M059J (cell line): ENCODE measurements at places on chromosomes 3 and 15. TPM values are rescaled to one million over a fixed set of nuclear protein-coding genes. Genes with fewer than 3 reads are reported as not detected.

Gene SHF
- 0.96 and 1.5 TPM in 2 replicates for total RNA-seq

Gene RETNLB
- not detected in 2 replicates for total RNA-seq

Gene GOLGA8S
- not detected in 2 replicates for total RNA-seq

Gene ACKR4
- 0.20 and 0.44 TPM in 2 replicates for total RNA-seq

Gene KNSTRN
- total RNA-seq, result 76.1 and 91.7 TPM in 2 replicates

Gene PLIN1
- total RNA-seq, result 0.15 and 0.22 TPM in 2 replicates

Gene GUCA1C
- total RNA-seq, result 0.39 TPM in 1 of 2 replicates, not detected in the other

Gene CCDC13
- total RNA-seq, result 0.62 TPM in 1 of 2 replicates, not detected in the other

Gene OR5K2
- total RNA-seq, result not detected in 2 replicates

Gene PRICKLE2
- 3.2 and 5.3 TPM in 2 replicates for total RNA-seq

Gene TRIM42
- not detected in 2 replicates for total RNA-seq

Gene C3orf20
- total RNA-seq, result not detected in 2 replicates

Gene ARMC8
- 47.9 and 53.1 TPM in 2 replicates for total RNA-seq

Gene TMC3
- not detected in 2 replicates for total RNA-seq

Gene GP5
- total RNA-seq, result 0.12 TPM in 1 of 2 replicates, not detected in the other

Gene LNP1
- total RNA-seq, result 7.1 and 11.2 TPM in 2 replicates

Gene IQCH
- total RNA-seq, result 4.3 and 8.3 TPM in 2 replicates
